ENCODE measurements at places on chromosomes 7 and 10. TPM values are rescaled to one million over a fixed set of nuclear protein-coding genes. Genes with fewer than 3 reads are reported as not detected.

Gene GSAP
- total RNA-seq = 2.5 TPM

Gene MSRB2
- 18.8 TPM for total RNA-seq

Gene MEIG1
- not detected for total RNA-seq

Gene ANKRD30A
- total RNA-seq = 0.12 TPM

Gene TTYH3
- total RNA-seq = 41.4 TPM

Gene HTR7
- 0.62 TPM for total RNA-seq

Gene IFIT2
- total RNA-seq = 6.9 TPM

Gene IDI2
- not detected for total RNA-seq

Gene SDK1
- total RNA-seq = 4.8 TPM

Gene ABCB4
- total RNA-seq = not detected

Gene THSD7A
- total RNA-seq = 0.06 TPM

Gene ARHGAP12
- 13.6 TPM for total RNA-seq

Gene CNPY1
- not detected for total RNA-seq

Gene SPDYE9
- not detected for total RNA-seq

GRCh38 chr7:57203161-57203791 is 71.0 kb upstream of the ZNF479 start:
- no peak for DNase-seq

GRCh38 chr7:111229181-111229740 is 138.3 kb downstream of the LRRN3 start:
- no peak for DNase-seq

GRCh38 chr10:54843932-54844331 is 42.9 kb upstream of the PCDH15 start:
- no peak for DNase-seq

DNA sequence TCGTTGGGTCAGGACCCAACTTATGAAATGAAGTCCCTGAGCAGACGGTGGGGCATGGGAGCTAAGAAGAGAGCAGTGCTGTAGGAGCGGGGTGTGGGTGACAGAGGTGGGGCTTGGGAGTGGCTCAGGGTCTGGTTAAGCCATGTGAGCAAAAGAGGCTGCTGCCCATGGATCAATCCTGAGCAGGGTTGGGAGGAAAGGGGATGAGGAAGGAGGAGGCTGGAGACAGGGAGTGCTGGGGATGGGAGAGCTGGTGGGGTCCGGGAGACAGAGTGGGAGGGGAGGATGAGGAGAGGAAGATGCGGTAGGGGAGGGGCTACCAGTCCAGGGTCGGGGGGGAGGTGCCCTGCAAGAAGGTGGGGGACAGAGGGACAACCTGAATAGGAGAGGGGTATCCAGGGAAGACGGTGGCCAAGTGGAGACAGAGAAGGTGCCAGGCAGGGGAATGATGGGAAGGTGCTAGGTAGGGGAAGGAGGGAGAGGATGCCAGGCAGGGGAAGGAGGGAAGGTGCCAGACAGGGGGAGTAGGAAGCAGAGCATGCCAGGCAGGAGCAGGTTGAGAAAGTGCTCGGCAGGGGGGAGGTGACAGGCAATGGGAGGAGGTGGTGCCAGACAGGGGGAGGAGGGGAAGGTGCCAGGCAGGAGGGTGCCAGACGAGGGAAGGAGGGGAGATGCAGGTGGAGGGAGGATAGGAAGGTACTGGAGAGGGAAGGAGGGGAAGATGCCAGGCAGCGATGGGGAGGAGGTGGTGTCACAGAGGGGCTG is 27.5 kb upstream of the SMARCD3 start:
- DNase-seq = no peak

DNA sequence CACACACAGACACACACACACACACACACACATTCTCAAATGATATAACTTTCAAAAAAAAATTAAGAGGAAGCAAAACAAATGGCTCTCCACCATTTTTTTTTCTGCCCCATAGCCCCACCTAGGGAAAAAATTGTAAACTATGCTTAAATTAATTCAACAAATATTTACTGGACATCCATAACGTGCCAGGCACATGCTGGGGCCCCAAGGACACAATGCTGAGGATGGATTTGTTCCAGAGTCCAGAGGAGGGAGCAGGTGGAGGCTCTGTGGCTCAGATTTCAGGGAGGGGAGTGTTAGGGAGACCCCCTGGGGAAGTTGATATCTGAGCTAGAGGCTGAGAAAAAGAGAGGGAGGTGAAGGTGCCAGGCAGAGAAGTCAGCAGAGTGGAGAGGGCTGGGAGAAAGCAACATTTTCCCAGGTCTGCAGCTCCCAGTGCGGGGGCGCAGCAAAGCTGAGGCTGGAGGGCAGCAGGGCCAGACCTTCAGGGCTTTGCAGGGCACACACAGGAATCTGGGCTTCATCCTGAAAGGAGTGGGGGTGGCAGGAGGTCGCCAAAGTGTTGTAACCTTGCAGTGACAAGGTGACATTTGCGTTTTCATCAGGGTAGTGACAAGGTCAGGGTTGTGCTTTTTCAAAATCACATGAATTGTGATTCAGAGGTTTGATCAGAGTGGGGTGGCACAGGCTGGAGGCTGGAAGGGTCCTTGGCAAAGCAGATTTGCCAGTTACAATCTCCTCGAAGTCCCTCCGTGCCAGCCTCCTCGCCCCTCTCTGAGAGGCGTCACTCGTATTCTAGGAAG is 261.6 kb downstream of the WDR11 start:
- DNase-seq = no peak

DNA sequence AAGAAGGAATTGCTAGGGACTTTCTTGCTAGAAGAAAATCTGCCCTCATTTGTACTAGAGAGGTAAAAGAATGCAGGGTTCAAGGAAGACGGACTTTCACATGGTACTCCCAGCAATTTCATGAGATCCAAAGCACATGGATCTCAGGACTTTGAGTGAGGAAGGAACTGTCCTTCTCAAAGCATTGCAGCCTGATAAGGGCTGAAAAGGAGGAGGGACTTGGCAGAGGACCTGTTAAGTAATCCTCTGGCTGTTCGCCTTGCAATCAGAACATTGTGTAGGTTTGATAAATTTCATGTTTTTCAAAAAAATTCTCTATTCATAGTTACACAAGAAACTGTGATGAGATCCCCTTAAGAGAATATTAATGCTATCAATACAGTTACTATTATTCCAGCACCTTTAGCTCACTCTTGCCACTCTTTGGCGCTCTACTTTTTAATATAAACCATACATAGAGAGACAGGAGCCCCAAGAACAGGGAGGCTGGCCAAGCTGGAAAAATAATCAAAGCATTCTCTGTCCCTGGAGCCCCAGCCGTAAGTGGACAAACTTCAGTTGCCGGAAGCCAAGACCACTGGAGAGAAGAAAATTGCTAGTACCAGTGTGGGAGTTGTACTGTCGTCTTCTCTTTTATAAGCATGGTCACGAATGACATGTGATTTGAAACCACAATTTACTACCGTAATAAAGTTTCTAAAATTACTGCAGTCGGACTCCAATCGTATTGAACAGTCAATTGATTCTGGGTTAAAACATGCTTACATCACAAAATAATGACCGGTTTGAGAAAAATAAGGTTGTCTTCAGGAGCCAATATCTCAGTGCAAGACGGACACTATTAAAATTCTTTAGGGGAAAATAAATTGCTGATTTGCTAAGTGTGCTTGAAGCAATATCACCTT is 424.4 kb downstream of the SDK1 start:
- no peak for DNase-seq

GRCh38 chr7:30309302-30309701 is 24.9 kb downstream of the ZNRF2 start:
- no peak for DNase-seq

DNA sequence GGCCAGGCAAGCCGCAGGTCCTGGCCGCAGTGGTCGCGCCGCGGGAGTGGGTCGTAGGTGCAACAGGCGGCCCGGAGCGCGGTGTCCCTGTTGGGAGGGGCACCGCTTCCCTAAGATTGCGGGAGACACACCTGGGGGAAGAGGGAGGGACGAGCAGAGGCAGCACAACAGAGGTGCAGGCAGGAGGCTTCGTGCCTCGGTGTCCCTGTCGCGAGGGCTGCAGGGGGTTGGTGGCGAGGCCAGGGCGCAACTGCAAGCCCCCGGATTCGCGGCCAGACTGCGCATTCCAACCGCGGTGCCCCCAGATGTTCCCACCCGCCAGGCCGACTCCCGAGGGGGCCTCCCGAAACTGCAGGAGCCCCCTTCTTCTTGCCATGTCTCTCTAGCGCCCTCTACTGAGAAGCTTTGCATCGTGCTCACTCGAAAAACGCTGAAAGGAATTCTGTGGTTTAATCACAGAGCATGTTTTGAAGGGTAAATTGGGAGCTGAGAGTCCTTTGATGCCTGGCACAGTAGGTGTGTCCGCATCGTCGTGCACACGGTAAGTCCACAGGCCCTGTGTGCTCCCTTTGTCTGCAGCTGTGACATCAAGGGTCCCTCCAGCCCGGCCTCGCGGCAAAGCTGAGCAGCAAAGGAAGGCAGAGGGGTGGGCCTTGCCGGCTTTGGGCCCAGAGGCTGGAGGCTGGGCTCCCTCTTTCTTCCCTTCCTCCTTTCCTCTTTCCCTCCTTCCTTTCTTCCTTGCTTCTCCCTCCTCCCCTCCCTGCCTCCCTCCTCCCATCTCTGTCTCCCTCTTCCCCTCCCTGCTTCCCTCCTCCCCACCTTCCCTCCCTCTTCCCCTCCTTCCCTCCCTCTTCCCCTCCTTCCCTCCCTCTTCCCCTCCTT is 6.2 kb upstream of the MBL2 start:
- DNase-seq = peak; percentile 88

DNA sequence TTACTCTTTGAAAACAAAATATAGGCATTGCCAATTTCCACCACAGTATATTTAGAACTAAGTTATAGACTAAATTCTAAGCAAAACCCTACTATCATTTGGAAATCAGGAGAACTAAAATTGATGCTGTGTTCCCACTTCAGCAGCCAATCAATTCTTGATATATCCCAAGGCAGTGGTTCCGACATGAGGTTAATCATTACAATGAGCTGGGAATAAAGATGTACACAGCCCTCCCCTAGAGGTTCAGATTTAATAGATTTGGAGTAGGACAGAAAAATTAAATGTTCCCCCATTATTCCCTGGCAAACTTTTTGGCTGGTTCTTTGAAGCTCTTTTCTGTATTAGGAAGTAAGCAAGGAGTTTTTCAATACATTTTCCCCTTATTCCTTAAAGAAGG is 15.1 kb downstream of the ZNF800 start:
- no peak for DNase-seq

GRCh38 chr10:78295242-78295641 is 261.6 kb downstream of the RPS24 start:
- DNase-seq = no peak

DNA sequence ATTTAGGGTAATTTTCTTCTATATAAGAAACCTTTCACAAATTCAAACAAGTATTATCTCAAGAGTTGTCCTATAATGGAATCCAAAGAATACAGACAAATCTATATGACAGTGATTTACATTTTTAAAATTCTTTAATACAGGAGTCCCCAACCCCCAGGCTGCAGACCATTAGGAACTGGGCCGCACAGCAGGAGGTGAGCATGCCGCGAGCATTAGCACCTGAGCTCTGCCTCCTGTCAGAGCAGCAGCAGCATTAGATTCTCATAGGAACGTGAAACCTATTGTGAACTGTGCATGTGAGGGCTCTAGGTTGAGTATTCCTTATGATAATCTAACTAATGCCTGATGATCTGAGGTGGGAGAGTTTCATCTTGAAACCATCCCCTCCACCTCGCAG is 37.7 kb downstream of the SNX13 start:
- no peak for DNase-seq

GRCh38 chr10:42988517-42989395 is 88.1 kb upstream of the RET start:
- no peak for DNase-seq

DNA sequence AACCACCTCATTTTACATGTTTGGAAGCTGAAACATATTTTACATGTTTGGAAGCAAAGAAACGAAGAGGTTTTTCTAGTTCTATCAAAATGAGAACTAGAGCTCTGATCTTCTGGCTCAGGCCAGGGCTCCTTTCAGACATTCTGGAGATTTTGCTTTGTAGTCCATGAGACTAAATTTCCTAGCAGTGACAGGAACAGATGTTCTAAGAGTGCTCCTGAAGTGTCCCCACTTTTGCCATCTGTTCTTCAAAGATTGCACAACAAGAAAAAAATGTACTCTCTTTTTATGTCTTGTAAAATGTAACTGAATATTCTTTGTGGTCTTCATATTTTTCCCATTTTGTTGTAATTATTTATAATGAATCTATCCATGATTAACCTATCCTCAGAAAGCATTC is 196.4 kb upstream of the PCLO start:
- no peak for DNase-seq

GRCh38 chr10:110207011-110207804 is at the start of gene MXI1:
MXI1 (plus strand) TSS chr10:110207605; CDS start chr10:110207809, 204 bp downstream.
- peak; percentile 68 for DNase-seq

DNA sequence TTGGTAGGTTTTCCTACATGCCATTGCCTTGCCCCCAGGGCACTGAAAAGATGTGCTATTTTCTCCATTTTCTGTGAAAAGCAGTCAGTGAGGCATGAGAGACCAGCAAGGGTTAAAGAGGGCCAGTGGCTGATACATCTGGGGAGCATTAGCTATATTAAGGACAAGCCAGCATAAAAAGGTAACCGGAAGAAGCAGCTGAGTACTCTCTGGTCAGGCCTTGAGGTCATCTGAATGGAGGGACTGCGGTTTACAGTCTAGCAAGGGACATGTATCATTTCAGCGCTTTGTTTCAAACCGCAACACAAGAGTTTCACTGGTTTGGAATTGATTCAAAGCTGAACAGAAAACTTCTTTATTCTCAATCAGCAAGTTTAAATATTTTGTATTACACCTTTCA is 120.4 kb downstream of the EPDR1 start:
- DNase-seq = no peak

GRCh38 chr10:75187961-75188426 is 22.6 kb upstream of the VDAC2 start:
- DNase-seq = peak; percentile 99

DNA sequence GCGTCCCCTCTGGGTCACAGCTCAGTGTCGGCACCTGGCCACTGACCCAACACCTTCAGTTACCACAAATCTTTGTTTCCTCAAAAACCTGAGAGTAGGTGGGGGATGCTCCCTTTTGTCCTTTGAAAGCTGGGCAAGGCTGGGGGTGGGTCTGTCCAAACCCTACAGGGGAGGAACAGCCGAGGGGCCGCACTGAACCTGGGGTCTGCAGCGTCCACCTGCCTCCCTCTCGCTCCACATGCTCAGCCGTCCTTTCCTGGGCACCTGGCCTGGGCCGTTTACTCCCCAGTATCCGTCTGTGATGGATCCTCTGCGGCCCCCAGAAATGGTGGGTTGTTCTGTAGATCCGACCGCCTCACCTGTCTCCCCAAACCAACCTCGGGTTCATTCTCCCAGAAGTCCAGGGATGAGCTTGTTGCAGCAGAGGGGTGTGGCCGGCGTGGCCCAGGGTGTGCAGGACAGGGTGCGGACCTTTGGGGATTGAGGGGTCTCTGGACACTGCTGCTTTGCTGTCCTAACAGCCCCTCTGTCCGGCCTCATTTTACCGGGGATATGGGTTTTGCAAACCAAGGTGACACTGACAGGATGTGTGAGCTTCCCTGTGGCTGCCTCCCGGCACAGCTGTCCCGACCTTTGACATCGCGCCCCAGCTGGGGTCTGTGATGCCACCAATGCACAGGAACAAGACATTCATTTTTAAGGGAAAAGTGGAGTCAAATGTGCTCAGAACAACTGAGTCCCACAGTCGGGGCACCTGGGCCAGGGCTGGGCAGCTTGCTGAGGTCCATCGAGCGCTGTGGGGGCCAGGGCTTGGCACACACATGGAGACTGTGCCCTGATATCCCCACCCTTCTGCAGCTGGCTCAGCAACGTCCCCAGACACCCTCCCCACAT is 115.9 kb downstream of the VIPR2 start:
- DNase-seq = no peak

- peak; percentile 55 for DNase-seq
Observed at GRCh38 chr7:33107136-33108066, 1.8 kb downstream of the RP9 start.

GRCh38 chr7:121084748-121085336 is 96.3 kb downstream of the CPED1 start:
- DNase-seq = peak; percentile 92

- no peak for DNase-seq
Observed at GRCh38 chr7:146119002-146119401, 2.4 kb downstream of the CNTNAP2 start.
